ENCODE measurements at places on chromosomes 5 and 9. TPM values are rescaled to one million over a fixed set of nuclear protein-coding genes. Genes with fewer than 3 reads are reported as not detected.

- no peak overlapping the region for H3K4me3 ChIP-seq
- peaks cover 6% of the 10 kb centered on the region for H3K27me3 ChIP-seq
- no peak overlapping the region for H3K27ac ChIP-seq
- H3K36me3 ChIP-seq: no peaks in the 10 kb centered on the region
These were observed 191.6 kb upstream of the MSX2 start for GRCh38 chr5:174532455-174533453.

- no peak overlapping the region for H3K27ac ChIP-seq
- H3K27me3 ChIP-seq: no peaks in the 10 kb centered on the region
- H3K4me1 ChIP-seq: no peaks in the 10 kb centered on the region
- no peak for DNase-seq
- no peak overlapping the region for H3K4me3 ChIP-seq
These were observed 291.6 kb upstream of the C9orf72 start for GRCh38 chr9:27864644-27865438.

- H3K27ac ChIP-seq: no peak overlapping the region
- H3K4me3 ChIP-seq: no peak overlapping the region
- no peaks in the 10 kb centered on the region for H3K4me1 ChIP-seq
- DNase-seq: no peak
- no peaks in the 10 kb centered on the region for H3K27me3 ChIP-seq
These were observed 66.0 kb downstream of the PLAC8L1 start for GRCh38 chr5:146039420-146039819.

- no peak overlapping the region for H3K27ac ChIP-seq
- H3K4me3 ChIP-seq: no peak overlapping the region
- H3K36me3 ChIP-seq: peaks cover 11% of the 10 kb centered on the region
These were observed 5.0 kb downstream of the DIPK1B start for GRCh38 chr9:136717399-136717798.

GRCh38 chr5:126780165-126780827 lies 3.4 kb downstream of the LMNB1 start:
- H3K4me3 ChIP-seq: no peak overlapping the region
- no peak overlapping the region for H3K27ac ChIP-seq
- H3K36me3 ChIP-seq: no peaks in the 10 kb centered on the region

GRCh38 chr5:60835554-60835953 lies 8.5 kb downstream of the ELOVL7 start:
- no peak overlapping the region for H3K4me3 ChIP-seq
- H3K27me3 ChIP-seq: peaks cover 3% of the 10 kb centered on the region
- no peak for DNase-seq
- H3K27ac ChIP-seq: no peak overlapping the region
- no peaks in the 10 kb centered on the region for H3K36me3 ChIP-seq

- H3K27ac ChIP-seq: no peak overlapping the region
- no peaks in the 10 kb centered on the region for H3K4me1 ChIP-seq
- no peaks in the 10 kb centered on the region for H3K27me3 ChIP-seq
- no peak overlapping the region for H3K4me3 ChIP-seq
These were observed 11.7 kb downstream of the SPDL1 start for GRCh38 chr5:169595172-169595820.

DNA sequence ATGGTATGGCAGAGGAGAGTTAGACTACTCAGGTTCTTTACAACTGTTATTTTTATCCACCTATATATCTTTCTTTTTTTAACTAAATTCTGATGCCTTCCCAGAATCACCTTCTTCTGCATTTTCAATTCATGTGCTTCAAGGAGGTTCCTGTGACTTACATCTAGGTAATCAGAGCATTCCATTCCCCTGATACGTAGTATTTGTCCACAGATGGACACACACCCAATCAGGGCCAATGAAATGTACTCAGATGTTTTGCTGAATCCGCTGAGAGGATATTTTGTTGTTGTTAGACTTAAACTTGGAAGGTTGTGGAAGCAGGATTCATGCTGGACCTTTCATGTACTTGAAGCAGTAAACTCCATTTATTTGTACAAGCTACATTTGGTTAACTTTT lies 159.4 kb upstream of the FER start:
- no peaks in the 10 kb centered on the region for H3K27me3 ChIP-seq
- no peak overlapping the region for H3K4me3 ChIP-seq
- no peaks in the 10 kb centered on the region for H3K4me1 ChIP-seq
- H3K27ac ChIP-seq: no peak overlapping the region
- DNase-seq: no peak
- no peaks in the 10 kb centered on the region for H3K36me3 ChIP-seq

GRCh38 chr9:95057101-95057500 lies 260.4 kb downstream of the FANCC start:
- H3K27ac ChIP-seq: peak overlapping the region; percentile 34
- peaks cover 74% of the 10 kb centered on the region for H3K4me1 ChIP-seq
- peaks cover 8% of the 10 kb centered on the region for H3K36me3 ChIP-seq
- no peaks in the 10 kb centered on the region for H3K27me3 ChIP-seq
- peak overlapping the region; percentile 26 for H3K4me3 ChIP-seq

- no peaks in the 10 kb centered on the region for H3K27me3 ChIP-seq
- H3K27ac ChIP-seq: no peak overlapping the region
- no peaks in the 10 kb centered on the region for H3K4me1 ChIP-seq
- H3K4me3 ChIP-seq: no peak overlapping the region
- DNase-seq: no peak
These were observed 20.9 kb downstream of the ZNF474 start for GRCh38 chr5:122150215-122150614.

DNA sequence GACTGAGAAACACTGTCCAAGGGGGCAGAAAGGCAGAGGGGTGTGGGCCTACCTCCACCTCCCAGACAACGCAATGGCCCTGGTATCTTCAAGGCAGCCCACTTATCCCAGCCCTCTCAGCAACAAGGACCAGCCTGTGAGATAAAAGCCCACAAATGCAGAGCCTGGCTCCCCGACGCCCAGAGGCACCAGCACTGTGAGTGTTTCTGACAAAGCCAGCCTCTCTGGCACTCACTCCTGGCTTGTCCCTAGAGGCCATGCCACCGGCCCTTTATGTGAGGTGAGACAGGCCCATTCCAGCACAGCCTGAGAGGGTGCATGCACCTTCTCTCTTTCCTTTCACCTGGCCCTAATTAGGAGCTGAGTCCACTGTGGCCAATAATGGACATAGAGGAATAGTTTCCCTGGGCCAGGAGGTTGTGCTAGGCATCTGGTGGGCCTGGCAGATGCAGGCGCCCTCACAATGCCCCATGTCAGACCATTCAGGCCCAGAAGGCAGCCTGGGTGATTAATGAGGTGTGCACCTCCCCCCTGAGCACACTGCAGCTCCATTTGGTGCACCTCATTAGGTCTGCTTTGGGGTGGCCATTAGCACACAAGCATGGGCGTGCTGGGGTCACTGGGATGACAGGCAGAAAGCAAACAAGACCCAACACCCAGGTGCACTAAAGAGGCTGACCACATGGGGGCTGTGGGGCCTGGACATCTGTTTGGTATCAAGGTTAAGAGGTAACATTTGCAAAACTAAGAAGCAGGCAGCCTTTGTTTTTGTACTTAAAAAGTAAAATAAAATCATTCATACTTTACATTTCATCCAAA lies 176.0 kb downstream of the MED10 start:
- no peaks in the 10 kb centered on the region for H3K4me1 ChIP-seq
- H3K27ac ChIP-seq: no peak overlapping the region
- no peaks in the 10 kb centered on the region for H3K27me3 ChIP-seq
- DNase-seq: no peak

DNA sequence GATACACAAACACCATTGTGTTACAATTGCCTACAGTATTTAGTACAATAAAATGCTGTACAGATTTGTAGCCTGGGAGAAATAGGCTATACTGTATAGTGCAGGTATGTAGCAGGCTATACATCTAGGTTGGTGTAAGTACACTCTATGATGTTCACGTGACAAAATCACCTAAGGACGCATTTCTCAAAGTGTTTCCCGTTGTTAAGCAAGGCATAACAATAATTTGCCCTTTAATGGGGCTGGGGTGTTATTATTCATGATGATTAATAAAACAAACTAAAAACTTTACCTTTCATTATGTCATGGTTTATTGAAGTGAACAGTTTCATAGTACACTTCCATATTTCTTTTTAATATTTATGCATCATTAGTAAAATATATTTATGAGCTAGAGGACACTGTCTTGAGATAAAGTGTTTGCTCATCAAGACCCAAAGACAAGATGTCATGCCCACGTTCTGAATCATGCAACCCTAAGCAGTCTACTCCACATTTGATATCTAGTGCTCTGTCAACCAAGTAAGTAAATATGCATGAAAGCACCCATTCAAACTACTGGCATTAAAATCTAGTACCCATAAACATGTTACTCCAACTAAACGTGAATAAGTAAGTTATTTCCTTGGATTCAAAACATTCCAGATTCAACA lies 220.5 kb downstream of the NR2F1-AS1 start:
- no peaks in the 10 kb centered on the region for H3K4me1 ChIP-seq
- H3K27me3 ChIP-seq: no peaks in the 10 kb centered on the region
- no peaks in the 10 kb centered on the region for H3K36me3 ChIP-seq
- no peak overlapping the region for H3K27ac ChIP-seq

DNA sequence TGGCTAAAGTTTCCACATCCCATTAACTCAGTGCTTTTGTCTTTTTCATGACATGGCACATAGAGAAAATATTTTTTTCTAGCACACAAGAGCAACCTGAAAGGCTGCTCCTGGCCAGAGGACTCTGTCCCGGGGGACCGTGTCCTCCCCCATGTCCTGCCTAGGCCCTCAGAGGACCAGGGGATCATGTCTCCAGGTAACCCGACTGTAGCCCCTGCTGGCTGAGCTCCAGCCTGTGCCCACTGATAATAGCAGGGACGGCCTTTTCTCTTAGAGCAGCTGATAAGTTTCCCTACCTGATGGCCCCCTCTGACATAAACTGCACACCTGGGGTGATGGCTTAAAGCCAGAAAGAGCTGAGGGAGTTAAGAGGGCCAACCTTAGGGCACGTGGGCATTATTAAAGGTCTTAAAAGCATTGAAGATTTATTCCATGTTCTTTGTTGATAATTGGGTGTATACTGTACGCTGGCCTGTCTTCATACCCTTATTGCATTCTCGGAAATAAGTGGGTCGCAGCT lies 5.9 kb downstream of the HDHD3 start:
- no peaks in the 10 kb centered on the region for H3K4me1 ChIP-seq
- no peak for DNase-seq
- no peaks in the 10 kb centered on the region for H3K27me3 ChIP-seq

DNA sequence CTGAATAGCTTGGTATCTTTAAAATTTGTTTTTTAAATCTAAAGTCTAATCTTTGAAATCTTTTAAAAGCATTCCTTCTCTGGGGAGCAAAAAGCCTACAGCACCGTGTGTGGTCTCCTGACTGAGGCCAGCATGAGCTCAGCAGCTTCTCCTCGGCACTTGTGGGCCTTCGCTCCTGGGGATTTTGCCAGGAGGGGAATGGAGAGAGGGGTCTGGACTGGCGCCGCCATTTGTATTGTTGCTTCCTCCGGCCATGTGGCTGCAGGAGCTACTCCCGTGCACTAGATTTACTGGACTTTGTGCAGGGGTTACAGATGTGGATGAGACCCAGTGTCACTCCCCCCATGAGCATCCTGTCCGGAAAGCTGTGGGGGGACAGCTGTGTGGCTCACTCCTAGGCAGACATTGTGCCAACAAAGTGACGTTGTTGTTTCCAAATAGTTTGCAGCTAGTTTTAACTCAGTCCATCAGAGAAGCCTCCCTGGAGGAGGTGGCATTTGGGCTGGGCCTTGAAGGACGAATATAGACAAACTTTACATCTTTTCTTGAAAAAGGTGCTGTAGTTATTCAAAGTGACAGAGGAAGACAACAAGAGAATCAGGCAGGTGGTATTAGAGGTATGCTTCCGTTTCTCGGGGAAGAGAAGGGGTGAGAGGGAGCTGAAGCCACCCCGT lies 6.6 kb downstream of the OLFM1 start:
- H3K27ac ChIP-seq: no peak overlapping the region
- H3K36me3 ChIP-seq: no peaks in the 10 kb centered on the region
- DNase-seq: no peak

GRCh38 chr9:21043841-21044240 lies 12.4 kb upstream of the HACD4 start:
- H3K27me3 ChIP-seq: no peaks in the 10 kb centered on the region
- no peaks in the 10 kb centered on the region for H3K36me3 ChIP-seq
- H3K4me3 ChIP-seq: no peak overlapping the region
- H3K4me1 ChIP-seq: no peaks in the 10 kb centered on the region
- no peak overlapping the region for H3K27ac ChIP-seq

- no peak overlapping the region for H3K27ac ChIP-seq
- H3K4me3 ChIP-seq: no peak overlapping the region
These were observed 134.7 kb downstream of the FBN2 start for GRCh38 chr5:128403333-128403732.

GRCh38 chr9:3509926-3510325 lies 15.9 kb downstream of the RFX3 start:
- H3K4me1 ChIP-seq: peaks cover 5% of the 10 kb centered on the region
- H3K27ac ChIP-seq: no peak overlapping the region
- no peak for DNase-seq
- H3K36me3 ChIP-seq: no peaks in the 10 kb centered on the region
- H3K27me3 ChIP-seq: no peaks in the 10 kb centered on the region

DNA sequence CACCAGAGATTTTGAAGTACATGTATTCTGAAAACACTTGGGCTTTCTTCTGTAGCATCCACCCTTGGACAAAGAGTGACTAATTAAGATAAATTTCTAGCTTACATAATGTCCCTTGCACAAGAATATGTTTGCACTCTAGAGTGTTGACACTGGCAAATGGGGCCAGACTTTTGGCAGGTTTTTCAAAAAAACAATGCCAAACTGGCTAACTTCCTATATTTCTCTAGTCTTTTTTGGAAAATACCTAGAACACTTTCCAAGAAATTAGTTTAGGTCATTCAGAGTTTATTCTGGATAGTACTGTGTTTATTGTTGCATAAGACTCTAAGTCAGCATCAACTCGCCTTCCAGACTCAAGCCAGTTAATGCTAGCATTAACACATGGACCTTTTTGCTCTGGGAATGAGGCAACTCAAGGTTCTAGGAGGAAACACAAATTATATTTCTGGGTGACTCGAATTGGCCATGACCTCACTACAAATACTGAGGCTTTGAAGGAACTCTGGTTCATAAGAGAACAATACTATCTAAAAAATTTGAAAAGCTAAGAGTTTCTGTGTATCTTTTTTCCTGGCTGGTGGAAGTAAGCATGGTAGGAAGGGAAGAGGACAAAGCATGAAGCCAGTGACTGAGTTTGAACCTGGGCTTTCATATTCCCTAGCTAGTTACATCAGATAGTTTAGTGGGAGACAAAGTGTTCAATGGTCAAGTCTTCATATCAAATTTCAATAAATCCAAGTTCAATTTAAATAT lies 101.6 kb downstream of the NREP start:
- no peaks in the 10 kb centered on the region for H3K27me3 ChIP-seq
- no peaks in the 10 kb centered on the region for H3K4me1 ChIP-seq
- H3K36me3 ChIP-seq: no peaks in the 10 kb centered on the region
- H3K27ac ChIP-seq: no peak overlapping the region
- no peak for DNase-seq

- H3K4me3 ChIP-seq: no peak overlapping the region
- DNase-seq: no peak
- no peaks in the 10 kb centered on the region for H3K36me3 ChIP-seq
- no peak overlapping the region for H3K27ac ChIP-seq
- no peaks in the 10 kb centered on the region for H3K27me3 ChIP-seq
These were observed 105.5 kb upstream of the TSLP start for GRCh38 chr5:110965773-110966581.

AK1 gene
- 158 TPM for total RNA-seq

RXFP3 gene
- total RNA-seq: not detected

RFESD gene
- total RNA-seq: 3.7 TPM

TMEM141 gene
- 64.4 TPM for total RNA-seq

TRIM7 gene
- total RNA-seq: 4.9 TPM

FGF1 gene
- total RNA-seq: 1.8 TPM

IL4 gene
- total RNA-seq: not detected

DMRT3 gene
- not detected for total RNA-seq

SLC35D2 gene
- 30.3 TPM for total RNA-seq

JAKMIP2 gene
- 7.5 TPM for total RNA-seq

MOB3B gene
- 17.8 TPM for total RNA-seq

All from upper lobe of right lung (tissue), 1 donor.